ENCODE measurements at places on chromosomes 1 and 21. TPM values are rescaled to one million over a fixed set of nuclear protein-coding genes. Genes with fewer than 3 reads are reported as not detected.

DNA sequence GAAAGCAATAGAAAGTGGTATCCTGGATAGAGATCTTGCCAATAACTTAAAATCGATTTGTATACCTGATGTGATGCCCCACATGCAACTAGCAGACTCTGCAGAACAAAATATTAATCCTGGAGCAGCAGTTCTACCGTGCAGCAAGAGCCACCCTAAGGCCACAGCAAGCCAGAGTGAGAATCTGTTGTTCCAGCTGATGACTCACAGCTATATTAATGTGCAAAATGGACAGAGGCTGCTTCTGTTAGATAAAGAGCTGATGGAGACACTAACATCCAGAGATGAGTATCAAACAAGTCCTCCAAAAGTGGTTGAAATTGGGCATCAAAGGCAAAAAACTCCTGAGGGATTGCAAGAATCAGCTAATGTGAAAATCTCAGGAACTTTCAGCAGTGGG is 127.8 kb downstream of the MACF1 start:
- DNase-seq = peak; percentile 20

DNA sequence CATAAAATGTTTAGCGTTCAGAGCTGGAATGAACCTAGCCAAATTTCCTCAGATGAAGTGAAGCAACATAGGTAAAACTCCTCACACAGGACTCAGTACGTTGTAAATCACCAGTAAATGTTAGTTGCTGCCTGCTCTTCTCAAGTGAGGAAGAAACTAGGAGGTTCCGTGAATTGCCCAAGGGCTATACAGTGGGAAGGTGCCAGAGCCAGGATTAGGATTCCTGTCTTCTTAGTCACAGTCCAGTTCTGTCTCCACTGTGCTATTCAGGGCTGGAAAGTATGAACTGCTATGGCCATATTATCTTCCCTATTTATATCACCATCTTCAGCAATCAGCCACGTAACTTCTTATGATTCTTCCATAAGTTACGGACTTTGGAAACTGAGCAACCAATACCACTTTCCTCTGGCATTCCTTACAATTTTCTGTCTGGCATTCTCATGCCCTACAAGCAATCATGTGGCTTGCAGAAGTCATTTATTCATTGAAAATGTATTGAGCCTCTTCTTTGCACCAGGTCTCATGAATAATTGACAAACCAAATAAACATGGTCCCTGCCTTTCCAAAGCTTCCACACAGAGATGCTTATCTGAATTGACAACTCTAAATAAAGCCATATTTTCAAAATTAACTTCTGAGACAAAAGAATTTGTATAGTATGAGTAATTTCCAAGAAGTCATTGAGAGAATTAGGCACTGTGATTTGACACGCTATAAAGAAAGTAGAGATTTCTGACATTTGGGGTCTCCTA is 271.6 kb upstream of the SGIP1 start:
- DNase-seq = peak; percentile 97

DNA sequence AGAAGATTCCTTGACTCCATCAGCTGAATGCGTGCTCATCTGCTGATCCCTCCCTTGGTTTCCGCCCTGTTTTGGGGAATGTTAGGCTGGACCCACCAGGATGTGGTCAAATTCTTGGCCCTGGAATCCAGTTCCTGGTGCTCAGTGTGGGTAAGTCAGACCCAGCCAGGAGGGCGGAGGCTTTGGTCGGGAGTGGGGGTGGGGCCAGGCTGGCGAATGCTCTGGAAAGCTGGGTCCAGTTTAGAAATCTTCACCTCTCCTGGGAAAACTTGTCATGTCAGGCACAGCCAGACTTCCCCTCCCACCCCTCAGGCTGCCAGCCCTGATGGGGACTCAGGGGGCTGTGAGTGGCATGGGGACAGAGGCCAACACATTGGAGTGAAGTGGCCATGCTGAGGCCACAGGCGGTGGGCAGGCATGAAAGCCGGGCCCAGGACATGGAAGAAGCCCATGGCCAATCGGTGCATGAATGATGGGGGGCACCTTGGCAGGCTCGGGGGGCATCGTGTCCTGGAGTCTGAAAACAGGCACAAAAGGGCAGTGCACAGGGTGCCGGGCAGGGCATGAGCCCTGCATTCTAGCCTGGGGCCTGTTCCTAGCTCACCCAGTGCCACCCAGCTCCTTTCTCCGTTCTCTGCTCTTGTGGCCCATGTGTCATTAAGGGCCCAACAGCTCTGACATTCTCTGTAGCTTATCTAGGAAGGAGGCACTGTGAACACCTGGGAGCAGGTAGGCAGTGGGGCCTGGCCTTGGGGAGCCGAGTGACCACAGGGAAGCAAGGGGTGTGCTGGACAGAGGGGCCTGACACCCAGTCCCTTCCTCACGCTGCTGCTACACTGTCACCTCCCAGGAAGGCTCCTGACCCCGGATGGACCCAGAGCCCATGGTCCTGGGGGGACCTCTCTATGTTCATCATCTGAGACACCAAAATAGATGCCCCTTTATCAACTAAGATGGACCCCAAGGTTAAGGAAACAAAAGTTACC is 14.6 kb upstream of the PADI1 start:
- DNase-seq = peak; percentile 99

GRCh38 chr1:203378556-203379245 is 27.8 kb upstream of the FMOD start:
- DNase-seq = no peak

DNA sequence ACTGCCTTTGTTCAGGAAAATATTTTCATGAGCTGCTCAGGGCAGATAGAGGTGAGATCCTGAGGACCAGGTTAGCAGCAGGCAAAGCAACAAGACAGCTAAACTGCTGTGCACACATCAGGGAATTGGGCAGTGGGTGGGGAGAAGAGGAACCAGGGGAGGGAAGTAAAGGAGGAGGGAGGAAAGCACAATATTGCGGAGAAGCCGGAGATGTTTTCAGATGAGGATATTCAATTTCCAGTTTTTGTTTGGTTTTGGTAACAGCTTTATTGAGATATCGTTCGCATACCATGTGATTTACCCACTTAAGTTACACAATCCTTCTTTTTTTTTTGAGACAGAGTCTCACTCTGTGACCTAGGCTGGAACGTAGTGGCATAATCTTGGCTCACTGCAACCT is 34.5 kb downstream of the EPHA10 start:
- no peak for DNase-seq

DNA sequence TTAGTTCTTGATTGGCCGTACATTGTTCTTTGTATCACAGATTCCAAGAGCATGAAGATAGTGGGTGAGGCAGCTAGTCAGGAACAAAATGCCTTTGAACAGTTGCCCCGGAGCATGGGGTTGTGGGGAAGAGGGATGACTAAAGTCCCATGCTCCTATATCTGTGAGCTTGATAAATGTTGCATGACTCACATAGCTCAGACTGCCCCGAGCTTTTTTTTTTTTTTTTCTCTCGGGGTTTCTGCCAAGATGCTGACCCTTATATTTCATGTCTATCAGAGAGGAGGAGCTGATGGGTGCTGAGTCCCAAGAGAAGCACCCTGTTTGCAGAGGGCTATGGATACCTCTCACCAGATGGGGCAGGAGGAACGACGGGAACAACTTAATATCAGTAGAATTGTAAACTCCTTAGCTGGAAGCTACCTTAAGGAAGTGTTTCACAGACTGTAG is 40.6 kb downstream of the SRRM1 start:
- peak; percentile 99 for DNase-seq

DCDC2B gene
- not detected for total RNA-seq

ENAH gene
- total RNA-seq = 53.3 TPM

GNB1 gene
- total RNA-seq = 87.6 TPM

KPRP gene
- total RNA-seq = not detected

CLCA1 gene
- total RNA-seq = not detected

All from RPMI7951 (cell line).